ENCODE measurements at places on chromosomes 16 and 17.

DNA sequence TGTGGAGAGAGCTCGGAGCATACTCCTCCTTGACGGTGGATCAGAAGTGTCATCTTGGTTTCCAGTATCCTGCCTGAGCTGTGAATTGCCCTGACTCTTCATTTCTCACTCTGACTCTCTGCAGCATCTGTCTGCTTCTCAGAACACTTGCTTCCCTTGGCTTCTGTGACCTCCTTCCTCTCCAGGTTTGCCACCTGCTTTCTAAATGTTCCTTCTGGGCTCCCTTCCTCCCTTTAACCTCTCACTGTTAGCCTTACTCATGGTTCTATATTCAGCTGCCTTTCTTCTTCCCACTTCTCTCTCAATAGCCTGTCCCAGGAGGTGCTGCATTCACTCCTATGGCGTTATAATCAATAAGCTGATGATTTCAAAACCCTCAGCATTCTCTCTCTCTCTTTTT lies 11.2 kb upstream of the PRKAR1A start:
- no peak for DNase-seq

DNA sequence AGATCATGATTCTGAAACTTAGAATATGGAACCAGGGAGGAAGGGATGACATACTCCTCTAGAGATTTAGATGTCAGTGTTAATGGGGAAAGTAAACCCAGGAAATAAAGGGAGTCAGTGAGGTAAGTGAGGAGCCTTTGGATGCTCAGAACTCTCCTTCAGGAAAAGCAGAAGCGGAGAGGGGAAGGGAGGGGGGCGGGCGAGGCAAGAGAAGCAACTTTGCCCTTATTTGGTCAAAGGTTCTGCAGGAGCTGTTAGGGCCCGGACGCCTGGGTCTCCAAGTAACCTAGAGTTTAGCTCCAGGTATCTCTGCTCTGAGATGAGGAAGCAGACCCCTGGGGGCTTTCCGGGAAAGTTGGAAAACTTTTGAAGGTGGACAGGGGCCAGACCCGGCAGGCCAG lies 1.3 kb downstream of the PFN1 start:
- DNase-seq: no peak

DNA sequence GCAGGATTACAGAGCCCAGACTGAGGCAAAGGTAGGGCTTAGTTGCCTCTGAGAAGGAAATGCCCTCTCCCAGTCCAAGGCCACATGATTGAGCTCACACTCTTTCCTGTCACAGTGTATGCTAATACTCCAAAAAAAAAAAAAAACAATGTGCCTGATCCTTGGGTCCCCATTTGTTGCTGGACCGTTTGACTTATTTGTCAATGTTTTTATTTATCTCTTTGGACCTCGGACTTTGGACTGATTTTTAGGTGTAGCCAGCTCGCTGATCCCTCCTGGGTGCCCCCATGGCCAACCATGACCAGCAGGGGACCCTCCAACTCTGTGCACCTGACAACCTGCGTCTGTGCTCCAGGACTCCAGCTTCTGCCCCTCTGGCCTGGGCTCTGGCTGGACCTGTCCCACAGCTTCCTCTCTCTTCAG lies 622 bp upstream of the CCL16 start:
- no peak for DNase-seq

DNA sequence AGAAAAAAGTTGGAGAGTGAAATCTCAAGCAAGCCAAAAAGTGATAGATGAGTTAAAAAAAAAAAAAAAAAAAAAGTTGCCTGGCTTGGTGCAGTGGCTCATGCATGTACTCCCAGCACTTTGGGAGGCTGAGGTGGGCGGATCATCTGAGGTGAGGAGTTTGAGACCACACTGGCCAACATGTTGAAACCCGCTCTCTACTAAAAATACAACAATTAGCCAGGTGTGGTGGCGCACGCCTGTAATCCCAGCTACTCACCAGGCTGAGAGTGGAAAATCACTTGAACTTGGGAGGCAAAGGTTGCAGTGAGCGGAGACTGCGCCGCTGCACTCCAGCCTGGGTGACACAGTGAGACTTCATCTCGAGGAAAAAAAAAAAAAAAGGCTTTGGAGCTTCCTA lies 668.8 kb downstream of the WWOX start:
- DNase-seq: no peak

DNA sequence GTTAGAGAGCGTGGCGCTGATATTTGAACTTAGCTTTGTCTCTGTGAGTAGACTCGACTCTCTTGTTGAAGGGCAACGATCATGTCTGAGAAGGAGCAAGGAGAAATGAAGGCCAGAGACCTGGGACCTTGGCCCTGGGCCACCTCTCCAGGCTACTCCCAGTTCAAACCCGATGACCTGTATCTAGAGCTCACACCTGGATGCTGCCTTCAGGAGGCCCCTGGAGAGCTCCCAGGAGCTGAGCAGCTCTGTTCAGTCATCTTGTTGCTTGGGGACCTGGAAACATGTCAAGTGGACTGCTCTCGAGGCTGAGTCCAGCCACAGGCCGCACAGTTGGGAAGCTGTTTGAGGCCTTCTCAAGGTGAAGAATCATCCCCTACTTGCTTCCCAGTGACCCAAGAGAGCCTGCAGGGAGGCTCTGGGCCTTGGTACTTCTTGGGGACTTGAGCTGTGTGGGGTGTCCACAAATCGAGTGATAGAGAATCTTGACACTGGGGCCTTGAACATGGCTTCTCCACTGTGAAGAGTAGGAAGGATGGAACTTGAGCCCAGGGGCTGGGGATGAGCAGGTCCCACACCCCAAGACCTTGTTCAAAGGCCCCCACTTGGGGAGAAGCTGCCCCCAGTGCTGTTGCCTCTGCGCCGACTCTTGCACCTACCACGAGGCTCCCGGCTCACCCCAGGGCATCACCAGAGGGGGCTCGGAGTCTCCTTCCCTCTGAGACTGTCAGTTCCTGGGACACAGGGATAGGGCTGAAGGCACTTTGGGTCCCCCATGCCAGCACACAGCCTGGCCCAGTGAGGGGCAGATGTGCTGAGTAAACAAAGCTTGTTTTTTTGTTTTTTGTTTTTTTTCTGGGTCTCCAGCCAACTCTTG lies 112.1 kb downstream of the IRX5 start:
- no peak for DNase-seq

DNA sequence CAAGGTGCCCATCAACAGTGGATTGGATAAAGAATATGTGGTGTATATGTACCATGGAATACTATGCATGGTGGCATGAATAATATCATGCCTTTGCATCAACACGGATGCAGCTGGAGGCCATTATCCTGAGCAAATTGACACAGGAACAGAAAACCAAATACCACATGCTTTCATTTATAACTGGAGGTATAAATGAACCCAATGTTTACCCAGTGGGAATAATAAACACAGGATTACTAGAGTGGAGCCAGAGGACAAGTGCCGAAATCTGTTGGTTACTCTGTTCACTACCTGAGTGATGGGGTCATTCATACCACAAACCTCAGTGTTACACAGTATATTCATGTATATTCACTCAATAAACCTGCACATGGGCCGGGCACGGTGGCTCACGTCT lies 125.2 kb downstream of the CDH11 start:
- no peak for DNase-seq

GRCh38 chr17:7389924-7390910 lies 4.1 kb downstream of the PLSCR3 start:
- no peak for DNase-seq

DNA sequence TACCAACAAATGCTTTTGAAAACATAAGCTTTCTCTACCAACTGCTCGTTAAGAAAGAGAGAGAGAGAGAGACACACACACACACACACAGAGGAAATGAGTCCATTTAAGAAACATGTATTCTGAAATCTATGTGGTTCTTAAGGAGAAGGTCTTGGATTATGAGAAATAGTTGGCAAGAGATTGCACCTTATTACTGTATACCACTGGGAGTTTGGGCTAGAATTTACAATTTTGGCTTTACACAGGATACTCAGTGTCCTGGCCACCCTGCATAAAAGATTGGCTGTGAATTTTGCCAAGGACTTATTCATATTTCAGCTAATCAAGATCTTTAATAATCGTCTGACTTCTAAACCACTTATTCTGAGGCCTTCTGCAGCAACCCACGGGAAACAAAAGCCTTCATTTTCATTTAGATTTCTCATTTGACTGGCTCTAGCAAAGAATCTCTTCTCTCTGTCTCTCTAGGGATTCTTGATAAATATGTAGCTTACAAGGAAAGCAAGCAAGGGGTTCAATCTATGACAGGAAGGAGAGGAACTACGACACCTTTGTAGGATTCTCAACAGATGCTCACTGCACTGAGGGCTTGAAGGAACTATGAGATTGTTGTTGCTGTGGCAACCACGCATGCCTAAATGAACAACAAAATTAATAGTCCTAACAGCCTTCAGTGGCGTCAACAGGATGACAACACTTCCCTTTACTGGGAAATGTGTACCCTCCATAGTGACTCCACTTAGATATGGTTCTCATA lies 75.3 kb upstream of the GNAO1 start:
- no peak for DNase-seq

- no peak for DNase-seq
These were observed 8.0 kb downstream of the SLC38A10 start for GRCh38 chr17:81287152-81287551.

GRCh38 chr17:1898332-1898731 lies 68.5 kb downstream of the RPA1 start:
- DNase-seq: no peak

Data from activated gamma-delta T cell treated with Interleukin-2 at 50 U/mL for 16 hours (primary cell).